RWPE1 (cell line): ENCODE measurements at places on chromosomes 12 and 14.

GRCh38 chr14:72961579-72962335 is 35.5 kb downstream of the DCAF4 start:
- peak; percentile 90 for DNase-seq

GRCh38 chr12:52914576-52915121 is 9.8 kb upstream of the KRT8 start:
- DNase-seq = no peak

DNA sequence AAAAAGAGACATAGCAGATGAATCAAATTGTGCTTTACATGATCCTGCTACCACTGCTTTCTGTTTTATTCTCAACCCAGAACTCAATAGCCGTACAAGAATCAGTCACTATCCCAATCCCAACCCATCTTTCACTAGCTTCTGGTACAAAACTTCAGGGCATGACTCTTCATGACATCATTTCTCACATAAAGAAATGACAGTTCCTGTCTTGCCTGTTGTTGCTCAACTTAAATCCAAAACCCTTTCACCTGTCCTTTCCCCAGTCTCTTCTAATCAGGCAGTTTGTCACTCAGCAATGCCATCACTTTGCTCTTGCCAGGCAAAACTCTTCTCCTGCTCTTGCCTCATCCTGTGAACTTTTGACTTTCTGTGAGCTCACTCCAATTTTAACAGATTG is 962.8 kb downstream of the GALC start:
- DNase-seq = no peak

GRCh38 chr12:130683080-130683479 is 33.0 kb downstream of the RIMBP2 start:
- no peak for DNase-seq

DNA sequence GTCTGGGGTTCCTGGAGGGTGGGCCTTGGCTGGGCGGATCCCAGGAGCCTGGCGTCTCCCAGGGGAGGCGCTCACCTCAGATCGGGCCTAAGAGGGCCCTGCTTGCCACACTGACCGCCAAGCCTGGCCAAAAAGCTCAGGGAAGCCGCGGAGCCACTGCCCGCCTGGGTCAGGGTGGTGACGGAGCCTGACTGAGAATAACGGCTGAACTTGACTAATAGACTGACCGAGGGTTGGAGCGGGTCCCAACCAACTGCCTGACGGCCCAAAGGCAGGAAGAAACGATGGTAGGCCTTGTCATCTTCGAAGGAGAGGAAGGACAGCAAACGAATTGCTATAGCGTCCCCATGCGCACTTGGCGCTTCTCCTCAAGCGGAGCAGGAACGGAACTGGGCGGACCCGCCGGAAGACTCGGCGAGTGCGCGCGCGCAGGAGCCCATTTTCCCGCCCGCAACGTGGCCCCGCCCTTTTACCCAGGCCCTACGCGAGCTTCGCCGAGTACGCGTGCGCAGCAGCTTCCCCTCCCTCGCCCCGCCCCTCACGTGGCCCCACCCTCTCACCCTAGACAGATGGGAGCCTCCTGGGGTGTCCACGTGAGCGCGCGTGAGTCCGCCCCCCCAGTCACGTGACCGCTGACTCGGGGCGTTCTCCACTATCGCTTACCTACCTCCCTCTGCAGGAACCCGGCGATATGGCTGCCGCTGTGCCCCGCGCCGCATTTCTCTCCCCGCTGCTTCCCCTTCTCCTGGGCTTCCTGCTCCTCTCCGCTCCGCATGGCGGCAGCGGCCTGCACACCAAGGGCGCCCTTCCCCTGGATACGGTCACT is at the start of the genes ERP29 and TMEM116:
Gene ERP29, plus strand, starts transcription at position 652 of the 826 bp plus-strand sequence. Its CDS starts 40 bp downstream, at position 692.
Gene TMEM116, minus strand, starts transcription at position 391 of the 826 bp plus-strand sequence. CDS start 7,895 bp downstream, outside the sequence.
- peak; percentile 100 for DNase-seq

GRCh38 chr14:28754209-28754985 is 12.2 kb upstream of the FOXG1 start:
- DNase-seq = peak; percentile 66

- DNase-seq = no peak
Observed at GRCh38 chr12:50740307-50740706, 23.6 kb upstream of the ATF1 start.

DNA sequence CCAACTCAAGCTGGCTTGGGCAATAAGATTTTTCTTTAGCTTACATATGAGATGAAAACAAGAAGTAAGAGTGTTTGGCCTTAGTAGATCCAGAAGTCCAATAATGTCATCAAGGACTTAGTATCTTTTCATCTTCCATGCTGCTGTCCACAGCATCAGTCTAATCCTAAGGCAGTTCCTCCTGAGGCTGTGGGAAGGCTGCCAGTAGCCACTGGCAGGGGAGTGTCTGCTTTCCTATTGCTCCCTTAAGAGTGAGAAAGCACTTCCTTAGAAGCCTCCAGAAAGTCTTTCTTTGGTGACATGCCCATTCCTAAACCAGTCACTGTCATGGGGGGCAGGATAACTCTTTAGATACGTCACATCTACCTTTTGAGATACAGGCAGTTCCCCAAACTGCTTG is 317.7 kb downstream of the BMP4 start:
- no peak for DNase-seq

DNA sequence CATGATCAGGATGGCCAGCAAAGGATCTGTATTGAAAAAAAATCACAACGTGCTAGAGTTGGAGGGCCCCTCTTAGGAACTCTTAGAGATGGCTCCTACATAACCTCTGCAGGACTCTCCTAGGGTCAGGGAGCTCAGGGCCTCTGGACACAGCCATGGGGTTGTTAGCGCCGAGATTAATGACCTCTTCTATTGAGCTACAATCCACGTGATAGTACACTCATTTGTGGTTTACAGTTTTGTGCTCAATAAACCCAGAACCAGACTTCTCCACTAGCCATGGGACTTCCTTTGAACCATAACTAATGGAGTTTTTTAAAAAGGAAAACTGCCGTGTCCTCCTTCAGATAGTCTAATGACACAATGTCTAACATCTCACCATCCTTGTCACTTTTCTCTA is 29.6 kb upstream of the HDAC7 start:
- no peak for DNase-seq

- no peak for DNase-seq
Observed at GRCh38 chr12:57535764-57536596, 11.0 kb downstream of the DCTN2 start.

GRCh38 chr14:59687663-59688062 is 111.1 kb upstream of the CCDC175 start:
- no peak for DNase-seq

GRCh38 chr14:26598081-26598671 is 343 bp upstream of the NOVA1 start:
- peak; percentile 20 for DNase-seq

DNA sequence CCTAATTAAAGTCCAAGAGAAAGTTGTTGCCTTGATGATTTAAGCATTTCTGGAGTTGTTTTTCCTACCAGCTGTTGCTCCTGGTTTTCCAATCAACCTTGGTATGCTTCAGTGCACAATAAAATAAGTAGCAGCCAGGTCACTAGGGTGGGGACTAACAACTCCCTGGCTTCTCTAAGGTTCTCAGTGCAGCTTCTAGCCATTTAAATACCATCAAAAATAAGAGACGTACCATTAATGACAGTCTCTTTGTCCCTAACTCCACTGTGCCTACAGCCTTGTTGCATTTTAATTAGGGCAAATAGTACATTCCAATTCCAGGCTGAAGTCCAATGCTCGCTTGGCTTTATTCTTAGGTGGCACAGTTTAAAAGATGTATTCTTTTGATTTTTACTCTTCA is 11.8 kb downstream of the STON2 start:
- no peak for DNase-seq

- DNase-seq = no peak
Observed at GRCh38 chr14:75615200-75615599, 36.8 kb downstream of the FLVCR2 start.

- no peak for DNase-seq
Observed at GRCh38 chr12:21353487-21353886, 18.8 kb upstream of the SLCO1A2 start.

- no peak for DNase-seq
Observed at GRCh38 chr14:37436519-37436918, 158.5 kb downstream of the FOXA1 start.

DNA sequence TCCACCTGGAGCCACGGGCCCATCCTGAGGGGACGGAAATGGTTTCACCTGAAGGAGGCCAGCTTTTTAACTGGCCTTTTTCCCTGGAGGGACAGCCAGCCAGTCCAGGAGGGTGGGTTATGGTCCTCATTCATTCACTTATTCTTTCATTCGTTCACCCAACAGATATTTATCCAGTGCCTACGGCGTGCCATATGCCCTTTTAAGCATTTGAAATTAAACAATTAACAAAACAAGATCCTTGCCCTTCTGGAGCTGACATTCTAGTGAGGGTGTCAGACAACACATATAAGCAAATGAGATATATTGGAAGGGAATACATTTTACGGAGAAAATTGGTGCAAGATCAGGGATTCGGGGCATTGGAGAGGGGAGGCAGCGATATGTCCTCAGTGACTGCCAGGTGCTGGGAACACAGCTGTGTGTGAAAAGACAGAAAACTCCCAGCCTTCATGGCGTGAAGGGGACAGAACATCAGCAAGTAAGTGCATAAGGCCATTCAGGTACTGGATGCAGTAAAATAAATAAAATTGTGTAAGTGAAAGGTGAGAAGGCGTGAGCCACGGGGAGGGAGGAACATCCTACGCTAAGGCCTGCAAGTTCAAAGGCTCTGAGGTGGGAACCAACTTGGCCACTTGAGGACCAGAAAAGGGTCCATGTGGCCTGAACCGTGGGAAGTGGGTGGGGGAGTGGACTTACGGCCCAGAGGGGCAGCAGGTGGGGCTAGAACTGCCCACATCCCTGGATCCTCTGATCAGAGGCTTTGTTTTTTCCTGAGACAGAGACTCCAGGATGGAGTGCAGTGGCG is 684 bp upstream of the ABCB9 start:
- no peak for DNase-seq

DNA sequence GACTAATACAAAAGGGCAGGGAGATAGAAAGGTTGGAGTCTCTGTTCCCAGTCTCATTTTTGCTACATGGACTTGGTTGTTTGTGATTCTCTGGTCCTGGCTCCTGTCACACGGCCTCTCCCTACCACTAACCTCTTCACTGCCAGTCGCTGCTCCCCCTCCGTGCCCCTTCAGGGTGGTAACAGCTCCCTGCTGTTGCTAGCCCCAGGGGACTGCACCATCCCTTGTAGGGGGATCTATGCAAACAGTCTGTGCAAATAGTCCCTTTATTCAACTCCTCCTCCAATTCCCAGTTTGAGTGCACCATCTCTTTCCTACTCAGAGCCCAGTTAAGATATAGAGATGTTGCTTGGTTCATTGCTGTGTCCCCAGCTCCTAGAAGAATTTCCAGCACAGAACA is 51.1 kb downstream of the CCDC60 start:
- DNase-seq = no peak

DNA sequence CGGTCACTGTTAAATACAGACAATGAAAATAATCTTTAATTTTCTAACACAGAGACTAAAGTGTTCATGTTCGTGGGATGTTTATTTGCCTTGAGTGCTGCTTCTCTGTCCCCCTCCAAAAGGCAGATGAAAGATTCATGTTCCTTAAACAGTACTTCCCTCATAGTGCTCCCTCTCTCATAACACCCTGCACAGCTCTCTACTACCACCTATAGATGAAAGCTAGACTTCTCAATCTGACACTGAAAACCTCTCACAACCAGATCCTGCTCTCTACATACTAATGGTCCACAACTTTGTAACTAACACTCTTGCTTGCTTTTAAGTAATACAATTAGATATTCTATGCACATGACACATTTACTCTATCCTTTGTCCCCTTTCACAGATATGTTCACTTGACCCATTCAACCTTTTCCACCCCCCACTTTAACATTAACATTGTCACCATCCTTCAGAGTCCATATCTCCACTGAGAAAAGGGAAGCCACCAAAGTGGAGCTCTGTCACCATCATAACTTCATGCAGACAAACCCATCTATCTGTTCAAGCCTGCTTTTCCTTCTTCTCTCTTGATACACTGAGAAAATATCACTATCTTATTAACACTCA is 266.4 kb upstream of the USP15 start:
- DNase-seq = peak; percentile 20

GRCh38 chr14:74348241-74348734 is at the start of gene VRTN:
TSS of gene VRTN (plus strand) at chr14:74348471. CDS start at chr14:74356784, 8,313 bp downstream.
- DNase-seq = no peak

- no peak for DNase-seq
Observed at GRCh38 chr14:100330388-100330931, 7.3 kb downstream of the SLC25A47 start.

DNA sequence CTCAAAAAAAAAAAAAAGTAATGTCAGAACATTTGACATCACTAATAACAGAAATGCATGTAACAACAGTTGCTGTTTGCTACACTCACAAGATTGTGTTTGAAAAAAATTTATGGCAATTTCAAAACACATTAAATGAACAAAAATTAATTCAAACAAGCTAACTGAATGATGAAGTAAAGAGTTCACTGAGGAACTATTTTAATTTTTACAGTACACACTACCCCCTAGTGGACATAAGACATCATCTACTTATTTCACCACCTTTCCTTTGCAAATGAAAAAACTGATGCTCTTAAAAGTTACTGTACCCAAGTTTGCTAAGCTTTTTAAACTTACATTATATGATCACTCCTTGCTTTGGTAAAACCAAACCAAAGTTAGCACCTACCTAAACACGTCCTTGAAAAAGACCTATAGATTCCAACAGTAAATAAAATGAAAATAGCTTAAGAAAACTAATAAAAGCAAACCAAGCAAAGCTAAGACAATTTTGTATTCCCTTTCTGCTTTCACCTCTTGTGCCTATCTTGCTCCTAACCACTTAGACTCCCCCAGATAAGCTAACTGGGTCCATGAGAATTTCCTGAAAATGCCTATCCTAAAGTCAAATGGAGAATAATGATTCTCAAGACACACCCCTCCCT is 22.2 kb downstream of the UBE2N start:
- peak; percentile 42 for DNase-seq

- DNase-seq = no peak
Observed at GRCh38 chr12:107364875-107365518, 271.6 kb upstream of the CRY1 start.

DNA sequence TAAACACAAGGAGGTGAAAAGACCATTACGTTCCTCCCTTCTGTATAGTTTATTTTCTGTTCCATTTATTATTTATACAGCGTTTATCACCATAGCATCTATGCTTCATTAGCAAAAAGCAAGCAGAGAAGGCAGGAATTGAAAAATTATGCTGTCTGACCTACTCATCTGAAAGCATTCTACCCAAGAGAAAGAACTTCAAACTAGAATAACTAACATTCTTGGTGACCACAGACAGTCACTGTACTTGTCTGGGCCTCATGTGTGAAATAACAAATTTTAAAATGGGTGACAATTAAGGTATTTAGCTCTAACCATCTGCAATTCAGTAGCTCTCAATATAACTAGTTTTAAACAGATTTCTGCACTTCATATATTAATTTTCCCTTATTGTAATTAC is 29.3 kb upstream of the PDE3A start:
- no peak for DNase-seq

DNA sequence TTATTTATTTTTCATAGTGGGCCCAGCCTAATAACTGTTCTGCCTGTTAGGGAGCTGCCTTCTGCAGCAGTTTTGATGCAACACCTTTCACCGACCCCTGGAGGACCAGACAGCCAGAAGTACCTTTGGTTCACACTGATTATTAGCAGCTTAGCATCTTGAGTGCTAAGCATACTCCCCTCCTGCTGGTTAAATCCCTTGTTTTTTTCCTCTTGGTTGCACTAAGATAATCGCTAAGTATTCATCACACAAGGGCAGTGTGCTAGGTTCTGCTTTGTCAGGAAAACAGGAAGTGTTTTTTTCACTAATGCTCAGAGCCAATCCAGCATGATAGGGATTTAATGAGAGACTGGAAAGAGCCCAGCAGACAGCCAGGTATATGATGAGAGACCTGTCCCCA is 437.0 kb downstream of the FUT8 start:
- DNase-seq = no peak

- DNase-seq = peak; percentile 64
Observed at GRCh38 chr12:121776190-121777098, 17.0 kb downstream of the RHOF start.
